A549 (cell line): ENCODE measurements at places on chromosomes 11 and 22. TPM values are rescaled to one million over a fixed set of nuclear protein-coding genes. Genes with fewer than 3 reads are reported as not detected.

The MUC2 gene
- 0.03 TPM in 3 replicates for polyA plus RNA-seq

DNA sequence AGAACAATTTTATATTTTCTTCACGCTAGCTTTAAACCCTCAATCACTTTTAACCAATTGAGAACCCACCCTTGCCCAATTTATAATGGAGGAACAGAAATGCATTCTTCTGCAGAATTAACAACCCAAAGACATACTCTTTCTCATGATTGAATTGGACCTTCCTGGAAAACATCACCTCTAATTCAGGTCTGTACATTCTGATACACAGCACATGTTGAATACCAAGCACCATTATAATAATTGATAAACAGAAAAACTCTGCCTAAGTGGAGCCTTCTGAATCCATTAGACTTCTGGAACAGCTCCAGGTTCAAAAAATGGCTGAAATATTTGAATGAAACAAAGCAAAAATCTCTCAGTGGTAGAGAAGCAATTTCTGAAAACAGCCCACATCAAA is 105.4 kb downstream of the FAM76B start:
- DNase-seq, result no peak

The INS gene
- not detected in 3 replicates for polyA plus RNA-seq

The OVOL1 gene
- not detected in 3 replicates for polyA plus RNA-seq

The MRGPRX4 gene
- not detected in 3 replicates for polyA plus RNA-seq

GRCh38 chr22:42431401-42432019 is 693 bp downstream of the NFAM1 start:
- no peak for DNase-seq

The UVRAG gene
- polyA plus RNA-seq, result 6.1 to 6.5 TPM (median 6.4 TPM) in 3 replicates

The OR56A1 gene
- polyA plus RNA-seq, result not detected in 3 replicates

The PATE2 gene
- polyA plus RNA-seq, result 0.07 TPM in 1 of 3 replicates, not detected in the others

The ADM2 gene
- 0.46 to 0.62 TPM (median 0.50 TPM) in 3 replicates for polyA plus RNA-seq

DNA sequence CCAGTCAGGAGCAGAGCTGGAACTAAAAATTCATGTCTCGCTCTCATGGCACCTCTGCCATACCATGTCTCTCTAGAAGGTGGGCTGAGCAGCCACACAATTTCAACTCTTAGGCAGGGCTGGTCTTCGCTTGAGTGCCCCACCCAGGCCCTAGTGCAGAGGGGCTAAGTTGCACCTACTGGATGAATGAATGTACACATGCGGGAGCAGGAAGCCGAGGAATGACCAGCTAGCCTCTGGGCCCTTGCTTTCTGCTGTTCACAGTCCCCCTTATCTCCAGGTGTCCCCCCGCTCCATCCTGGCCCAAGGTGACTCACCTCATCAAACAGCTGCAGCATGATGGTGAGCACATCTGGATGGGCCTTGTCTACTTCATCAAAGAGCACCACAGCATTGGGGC is 57.5 kb upstream of the PHOX2A start:
- no peak for DNase-seq

The CDKN1C gene
- 0.16 to 0.36 TPM (median 0.30 TPM) in 3 replicates for polyA plus RNA-seq
